ENCODE measurements at places on chromosomes 1 and 21. TPM values are rescaled to one million over a fixed set of nuclear protein-coding genes. Genes with fewer than 3 reads are reported as not detected.
A peak's percentile ranks its signal among the peaks of the same experiment; 100 is the strongest.

CLDN8 gene
- total RNA-seq, result 0.26 TPM

GRCh38 chr1:226625326-226625725, 76.8 kb downstream of the STUM start:
- no peak for DNase-seq

GRCh38 chr1:59645893-59646292, 168.9 kb upstream of the HOOK1 start:
- no peak for DNase-seq

DNA sequence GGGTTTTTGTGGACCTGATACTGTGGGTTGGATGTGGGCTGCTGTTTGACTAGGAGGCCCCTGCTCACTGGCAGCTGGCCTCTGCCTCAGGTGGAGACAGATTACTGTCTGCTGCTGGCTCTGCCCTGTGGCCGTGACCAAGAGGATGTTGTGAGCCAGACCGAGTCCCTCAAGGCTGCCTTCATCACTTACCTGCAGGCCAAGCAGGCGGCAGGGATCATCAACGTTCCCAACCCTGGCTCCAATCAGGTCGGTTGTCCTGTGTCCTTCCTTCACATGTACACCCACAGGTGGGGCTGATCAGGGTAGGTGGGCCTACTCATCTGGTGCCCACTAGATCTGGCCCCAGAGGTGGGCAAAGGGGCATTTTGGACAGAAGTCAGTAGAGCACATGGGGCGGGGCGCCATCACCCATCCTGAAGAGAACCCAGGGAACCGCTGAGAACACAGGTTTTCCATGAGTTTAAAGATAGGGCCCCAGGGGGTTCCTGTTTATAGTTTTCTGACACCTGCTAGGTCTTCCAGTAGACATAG, 37.2 kb downstream of the ZBTB17 start:
- DNase-seq, result no peak

- peak; percentile 90 for DNase-seq
These were observed 55.3 kb downstream of the CDC7 start for GRCh38 chr1:91555821-91556531.

All from bronchial epithelial cell (primary cell).